ENCODE measurements at places on chromosomes 16 and 17. TPM values are rescaled to one million over a fixed set of nuclear protein-coding genes. Genes with fewer than 3 reads are reported as not detected.

Gene OR3A2
- not detected for total RNA-seq

- DNase-seq, result no peak
Measured at GRCh38 chr17:29653995-29654714, 31.4 kb upstream of the CORO6 start.

DNA sequence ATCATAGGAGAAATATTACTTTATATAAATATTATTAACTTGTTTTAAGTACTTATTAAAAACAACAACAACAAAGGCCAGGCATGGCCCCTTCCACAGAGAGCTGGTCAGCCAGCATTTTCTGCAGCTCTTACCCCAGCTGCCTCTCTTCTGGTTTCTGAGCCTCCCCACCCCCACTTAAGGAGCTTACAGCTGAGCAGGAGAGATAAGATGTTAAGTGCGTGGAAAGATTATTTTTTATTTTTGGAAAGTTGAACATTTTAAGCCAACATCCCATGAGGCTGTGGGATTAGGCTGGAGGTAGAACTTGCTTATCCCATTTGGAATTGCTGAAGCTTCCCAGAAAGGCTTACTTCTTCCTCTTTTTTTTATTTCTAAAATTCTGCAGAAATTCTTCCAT, 401.2 kb downstream of the SEC14L1 start:
- DNase-seq, result peak; percentile 38

GRCh38 chr17:69524854-69525253, 110.4 kb downstream of the MAP2K6 start:
- DNase-seq, result no peak

Measured in hepatocyte (in vitro differentiated cells).